Choroid plexus epithelial cell (primary cell): ENCODE measurements at places on chromosomes 7 and 10.

- DNase-seq: no peak
Observed at GRCh38 chr10:121057269-121057668, 206.1 kb downstream of the WDR11 start.

- no peak for DNase-seq
Observed at GRCh38 chr10:32347363-32348022, 535 bp upstream of the EPC1 start.

DNA sequence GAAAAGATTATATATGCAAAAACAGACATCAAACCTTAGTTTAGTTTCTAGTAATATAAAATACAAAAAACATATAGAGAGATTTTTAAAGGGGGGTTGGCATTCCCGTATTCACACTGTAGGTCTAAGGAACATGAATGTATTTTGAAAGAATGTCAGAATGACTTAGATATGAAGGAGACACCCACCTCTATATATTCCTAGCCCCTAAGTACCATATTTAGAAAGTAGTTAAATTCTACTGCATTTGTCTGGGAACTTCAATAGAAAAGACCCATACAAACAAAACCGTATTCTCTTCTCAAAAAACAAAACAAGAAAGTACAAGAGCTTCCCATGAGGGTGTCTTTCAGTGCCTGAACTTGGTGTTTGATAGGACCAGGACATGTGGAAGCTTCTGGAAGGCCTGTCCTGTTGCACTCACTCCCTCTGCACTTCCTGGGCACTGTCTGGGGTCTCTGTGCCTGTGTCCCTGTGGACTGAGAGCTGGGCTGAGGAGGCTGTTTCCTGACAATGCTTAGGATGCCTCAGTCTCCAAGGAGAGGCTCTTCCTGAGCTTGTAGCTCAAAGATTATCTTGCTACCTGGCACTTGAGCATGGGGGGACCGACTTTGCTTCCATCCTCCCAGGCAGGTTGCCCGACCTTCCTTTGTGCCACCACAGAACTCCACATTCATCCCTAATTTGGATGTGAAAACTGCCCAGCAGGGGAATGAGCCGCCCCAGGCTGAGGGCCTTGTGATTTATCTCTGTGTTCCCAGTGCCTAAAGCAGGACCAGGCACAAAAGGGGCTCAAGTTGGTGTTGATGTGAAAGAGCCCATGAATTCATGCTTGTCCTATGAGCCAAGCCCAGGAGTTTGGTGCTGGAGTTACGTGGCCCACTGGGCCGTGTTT lies 44.4 kb upstream of the KLF6 start:
- peak; percentile 37 for DNase-seq

- DNase-seq: peak; percentile 8
Observed at GRCh38 chr10:129810-130209, 5.4 kb upstream of the ZMYND11 start.

DNA sequence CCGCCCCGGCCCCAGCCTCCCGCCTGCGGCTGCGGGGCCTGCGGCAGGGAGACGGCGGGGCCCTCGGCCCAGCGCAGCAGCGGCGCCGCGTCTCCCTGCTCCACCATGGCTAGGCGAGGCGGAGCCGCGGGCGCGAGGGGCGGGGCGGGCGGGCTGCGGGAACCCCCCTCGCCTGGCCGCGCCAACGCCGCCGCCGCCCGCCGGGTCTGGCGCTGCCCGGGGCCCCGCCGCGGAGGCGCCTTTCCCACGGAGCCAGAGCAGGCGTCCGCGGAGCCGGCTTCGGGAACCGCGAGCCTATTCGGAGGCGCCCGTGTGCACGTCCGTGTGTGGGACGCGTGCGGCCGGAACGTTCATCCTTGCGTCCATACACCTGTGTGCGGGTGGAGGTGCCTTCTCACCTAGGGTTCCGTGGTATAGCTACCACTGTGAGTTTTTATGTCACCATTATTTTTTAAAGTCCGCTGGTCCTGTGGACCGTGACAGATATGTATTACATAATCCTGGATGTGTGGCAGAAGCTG lies at the start of gene DENND11:
Gene DENND11 (minus strand): TSS at position 120 of the 521 bp plus-strand sequence. CDS start 13 bp downstream, at position 107.
- peak; percentile 23 for DNase-seq

DNA sequence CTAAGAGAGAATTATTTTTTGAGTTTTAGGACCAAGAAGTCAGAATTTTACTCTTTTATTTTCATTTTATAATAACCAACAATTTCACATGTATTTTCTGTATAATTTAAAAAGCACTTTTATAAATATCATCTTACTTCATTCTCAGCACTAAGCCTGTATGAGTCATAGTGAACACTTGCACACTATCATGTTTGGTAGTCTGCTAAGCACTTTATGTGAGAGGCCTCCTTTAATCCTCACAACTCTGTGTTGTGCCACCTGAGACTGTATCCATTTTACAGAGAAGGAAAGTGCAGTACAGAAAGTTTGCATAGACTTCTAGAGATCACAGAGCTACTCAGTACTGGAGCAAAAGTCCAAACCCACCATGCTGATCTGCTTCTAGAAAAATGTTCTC lies 939.6 kb downstream of the NRG3 start:
- peak; percentile 2 for DNase-seq

GRCh38 chr7:82388138-82388537 lies 55.4 kb downstream of the CACNA2D1 start:
- DNase-seq: peak; percentile 24

- no peak for DNase-seq
Observed at GRCh38 chr7:91929463-91929862, 11.2 kb upstream of the AKAP9 start.

- DNase-seq: no peak
Observed at GRCh38 chr7:76232698-76233097, 31.0 kb downstream of the SRRM3 start.

- no peak for DNase-seq
Observed at GRCh38 chr7:67487316-67487715, 490.7 kb downstream of the TYW1 start.

- no peak for DNase-seq
Observed at GRCh38 chr7:156684661-156685060, 44.1 kb downstream of the RNF32 start.

DNA sequence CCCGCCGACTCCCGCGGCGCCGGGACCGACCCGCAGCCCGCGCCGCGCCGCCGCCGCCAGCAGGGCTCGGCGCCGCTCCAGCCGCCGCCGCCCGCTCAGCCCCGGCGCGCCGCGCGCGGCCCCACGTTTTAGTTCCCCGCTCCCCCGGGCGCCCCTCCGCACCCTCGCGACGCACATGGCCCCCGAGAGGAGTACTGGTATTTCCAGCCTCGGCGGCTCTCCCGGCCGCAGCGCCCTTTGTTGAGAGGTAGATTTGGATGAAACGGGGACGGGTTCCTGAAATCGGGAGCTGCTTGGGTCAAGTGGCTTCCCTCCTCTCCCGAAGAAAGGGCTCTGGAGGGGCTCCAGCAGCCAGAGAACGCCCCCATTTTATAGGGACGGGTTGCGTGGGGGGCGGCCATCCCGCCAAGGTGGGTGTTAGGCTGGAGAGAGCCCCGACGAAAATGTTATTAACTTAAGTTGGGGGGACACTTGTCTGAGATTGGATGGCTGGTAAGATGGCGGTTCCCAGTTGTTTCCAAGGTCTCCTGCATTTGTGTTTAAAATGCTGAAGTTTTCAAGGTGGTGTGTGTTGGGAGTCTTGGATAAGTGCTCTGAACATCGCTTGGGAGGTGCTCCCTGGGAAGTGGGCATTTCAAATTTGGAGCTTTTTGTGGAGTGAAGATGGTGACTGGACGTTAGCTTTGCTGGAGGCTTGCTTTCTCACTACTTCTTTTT lies 1.2 kb downstream of the BMI1 start:
- DNase-seq: peak; percentile 33

- no peak for DNase-seq
Observed at GRCh38 chr10:88125766-88126165, 262.3 kb downstream of the PTEN start.

DNA sequence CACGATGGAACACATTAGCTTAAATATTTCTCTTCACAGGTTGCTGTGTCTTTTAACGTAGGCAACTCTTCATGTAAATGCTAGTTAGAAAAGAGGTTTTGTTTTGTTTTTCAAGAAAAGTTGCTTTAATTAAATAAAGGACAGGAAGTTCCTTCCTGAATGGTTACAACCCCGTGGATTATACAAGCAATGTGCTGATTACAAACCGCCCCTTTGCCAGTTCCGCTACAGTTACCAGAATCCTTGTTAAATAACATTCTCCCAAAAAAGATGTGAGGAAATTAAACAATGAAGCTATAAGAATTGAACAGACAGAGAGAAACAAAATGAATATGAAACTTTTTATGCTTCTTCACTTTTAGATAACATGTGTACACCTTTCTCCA lies 75.1 kb downstream of the LYZL2 start:
- DNase-seq: peak; percentile 8

- DNase-seq: peak; percentile 47
Observed at GRCh38 chr7:92768501-92769393, 67.6 kb downstream of the CDK6 start.

- no peak for DNase-seq
Observed at GRCh38 chr7:55179931-55180682, 161.3 kb downstream of the EGFR start.

DNA sequence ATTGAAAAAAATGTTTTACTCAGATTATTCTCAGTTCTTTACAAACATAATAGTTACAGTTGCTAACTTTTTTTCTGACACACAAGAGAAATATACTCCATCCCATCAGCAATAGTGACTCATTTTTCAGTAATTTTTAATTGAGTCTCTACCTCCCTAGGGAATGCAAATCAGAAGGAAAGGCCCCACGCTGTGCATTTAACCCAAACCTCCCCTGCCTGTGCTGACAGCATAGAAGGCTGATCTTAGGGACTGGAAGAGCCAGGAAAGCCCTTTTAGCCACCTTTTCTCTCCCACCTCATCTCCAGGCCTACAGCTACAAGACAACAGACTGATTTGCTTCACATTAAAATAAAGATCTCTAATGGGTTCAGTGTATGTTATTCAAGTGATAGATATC lies 24.7 kb upstream of the PIK3CG start:
- DNase-seq: peak; percentile 88

DNA sequence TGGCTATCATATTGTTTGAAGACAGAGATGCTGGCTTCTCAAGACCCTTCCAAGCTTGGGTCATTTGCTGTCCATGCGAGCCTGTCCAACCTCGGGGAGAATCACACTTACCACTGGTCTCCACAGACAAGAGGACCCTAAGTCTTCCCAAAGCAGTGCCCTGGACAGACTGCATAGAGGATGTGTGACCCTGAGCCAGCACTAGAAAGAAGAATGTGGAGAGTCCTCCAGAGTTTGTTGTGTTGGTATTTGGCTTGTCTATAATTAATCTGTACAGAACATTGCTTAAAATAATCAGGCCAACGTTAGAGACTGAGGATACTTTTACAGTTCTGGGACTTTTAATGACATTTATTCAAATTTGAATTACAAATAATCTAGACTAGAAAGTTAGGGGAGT lies 212.7 kb downstream of the TMEM178B start:
- DNase-seq: no peak

DNA sequence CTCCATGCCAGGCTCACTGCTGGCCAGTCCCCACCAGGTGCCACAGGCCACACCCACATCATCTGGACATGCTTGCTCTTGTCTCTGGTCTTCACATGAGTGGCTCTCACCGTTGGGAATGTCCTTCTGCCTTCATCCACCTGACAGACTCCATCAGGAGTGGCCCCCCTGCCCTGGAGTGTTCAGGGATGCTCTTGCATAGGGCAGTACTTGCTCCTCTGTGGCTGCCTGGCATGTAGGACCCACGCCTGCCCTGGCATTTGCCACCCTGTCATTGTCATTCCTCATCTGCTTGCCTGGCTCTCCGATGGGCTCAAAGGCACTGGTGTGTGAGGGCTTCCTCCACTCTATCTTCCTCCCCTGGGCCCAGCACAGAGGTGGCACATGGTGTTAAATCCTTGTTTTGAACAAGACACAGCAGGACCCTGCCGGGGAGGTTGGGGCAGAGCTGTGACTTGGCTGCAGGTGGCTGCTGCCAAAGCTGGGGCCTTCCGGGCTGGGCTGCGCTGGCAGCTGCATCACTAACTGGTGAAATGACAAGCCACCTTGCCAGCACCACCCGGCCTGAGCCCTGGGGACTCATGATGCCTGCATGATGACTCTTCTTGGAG lies 1.8 kb downstream of the SH2D4B start:
- no peak for DNase-seq

GRCh38 chr10:70927189-70927943 lies 39.0 kb upstream of the PCBD1 start:
- DNase-seq: peak; percentile 13

- DNase-seq: no peak
Observed at GRCh38 chr7:36978461-36978860, 254.2 kb upstream of the AOAH start.

GRCh38 chr10:13018171-13018570 lies 16.7 kb upstream of the CCDC3 start:
- DNase-seq: peak; percentile 75

DNA sequence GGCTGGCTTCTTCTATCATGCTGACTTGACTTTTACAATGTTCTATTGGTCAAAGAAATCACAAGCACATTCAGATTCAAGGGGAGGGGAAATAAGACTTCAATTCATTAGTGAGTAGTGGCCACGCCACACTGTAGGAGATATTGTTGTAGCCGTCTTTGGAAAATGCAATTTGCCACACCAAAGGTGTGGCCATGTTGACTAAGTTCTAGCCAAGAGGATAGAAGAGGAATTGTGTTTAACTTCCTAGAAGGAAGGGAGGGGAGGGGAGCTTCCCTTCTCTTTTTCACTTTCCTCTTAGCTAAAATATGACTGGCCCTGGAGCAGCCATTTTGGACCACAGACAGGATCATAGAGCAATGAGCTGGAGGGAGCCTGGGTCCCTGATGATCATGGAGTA lies 3.4 kb upstream of the PRKAR2B start:
- DNase-seq: no peak

- DNase-seq: peak; percentile 84
Observed at GRCh38 chr7:45923290-45923689, 2.2 kb upstream of the IGFBP3 start.

GRCh38 chr10:48478980-48479811 lies 125.7 kb downstream of the ARHGAP22 start:
- no peak for DNase-seq

DNA sequence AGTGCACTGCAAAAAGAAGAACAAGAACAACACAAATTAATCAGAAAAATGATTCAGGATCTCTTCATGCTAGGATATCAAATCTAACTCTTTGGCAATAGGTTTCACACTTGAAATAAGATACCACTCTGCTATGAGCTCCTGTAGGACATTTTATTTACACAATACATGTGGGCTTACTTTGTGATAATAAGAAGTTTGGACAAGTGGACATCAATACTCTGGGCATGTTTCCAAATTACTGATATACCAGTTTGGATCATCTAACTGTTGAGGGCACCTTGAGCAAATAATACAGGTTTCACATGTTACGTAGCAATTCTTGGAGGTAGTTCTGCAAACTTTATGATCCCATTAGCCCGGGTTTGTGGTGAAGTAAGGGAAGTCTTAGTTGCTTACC lies 59.8 kb downstream of the CPVL start:
- DNase-seq: no peak

GRCh38 chr10:10878963-10879362 lies 138.7 kb upstream of the CELF2 start:
- DNase-seq: no peak

GRCh38 chr10:73907841-73908517 lies 3.0 kb upstream of the PLAU start:
- peak; percentile 80 for DNase-seq

DNA sequence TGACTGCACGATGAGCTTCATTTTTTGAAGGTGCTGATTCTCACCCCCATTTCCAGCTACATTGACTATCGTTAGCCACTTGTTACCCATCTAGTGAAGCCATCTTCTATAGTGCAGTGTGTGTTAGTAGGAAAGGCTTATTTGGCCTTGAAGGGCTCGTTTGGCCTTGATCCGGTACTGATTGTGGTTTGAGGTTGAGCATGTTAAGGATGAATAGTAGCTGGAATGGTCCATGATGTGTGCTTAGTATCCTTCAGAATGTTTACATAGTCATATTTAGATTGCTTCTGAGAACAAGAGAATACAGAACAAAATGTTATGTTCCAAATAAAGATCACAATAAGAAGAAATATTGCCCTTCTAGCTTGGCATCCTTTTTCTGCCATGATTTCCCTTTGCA lies 591.5 kb downstream of the AUTS2 start:
- no peak for DNase-seq
